Activated T-cell treated with anti-CD3 and anti-CD28 coated beads, Interleukin-2, amount 50 U/mL, for 48 hours (primary cell): ENCODE measurements at places on chromosomes 6 and 20.
A peak's percentile ranks its signal among the peaks of the same experiment; 100 is the strongest.

DNA sequence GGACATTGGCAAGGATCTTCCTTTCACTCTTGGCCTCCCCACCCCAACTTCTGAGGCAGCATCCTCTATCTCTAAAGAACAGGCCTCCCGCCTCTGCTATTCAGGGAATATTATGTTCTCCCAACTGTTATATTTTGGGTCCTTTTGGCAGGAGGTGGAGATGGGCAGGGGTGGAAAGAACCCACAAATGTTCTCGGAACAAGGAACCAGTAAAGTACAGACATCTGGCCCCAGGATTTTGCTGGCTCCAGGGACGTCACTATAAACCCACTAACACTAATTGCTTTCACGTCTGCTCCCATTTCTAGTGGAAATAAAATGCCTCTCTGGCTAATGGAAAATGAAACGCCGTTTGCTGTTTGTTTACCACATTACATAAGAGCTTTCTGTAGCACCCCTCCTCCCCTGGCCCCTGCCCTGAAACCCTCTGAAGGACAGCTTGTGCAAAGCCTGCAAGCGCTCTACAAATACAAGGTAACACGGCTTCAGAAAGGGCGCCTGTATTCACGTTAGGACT is 77.7 kb upstream of the TBC1D7 start:
- no peak for DNase-seq

- DNase-seq, result no peak
Observed at GRCh38 chr6:10603219-10603618, 82.1 kb downstream of the GCNT2 start.

DNA sequence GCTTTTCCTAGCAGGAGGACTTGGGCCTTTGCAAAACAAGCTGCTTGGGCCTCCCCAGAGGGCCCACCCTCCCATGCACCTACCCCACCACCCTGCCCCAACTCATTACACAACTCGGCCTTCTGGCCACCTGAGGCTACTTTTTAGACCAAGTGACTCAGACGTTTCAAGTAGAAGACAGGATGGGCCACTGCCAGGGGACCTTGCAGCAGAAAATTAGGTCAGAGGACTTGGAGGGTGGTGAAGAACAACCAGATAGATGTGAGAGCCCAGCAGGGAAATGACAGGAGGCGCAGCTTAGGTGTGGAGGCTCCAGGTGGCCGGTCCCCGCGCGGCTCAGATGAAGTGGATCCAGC is 1.4 kb downstream of the PPP1R3D start:
- no peak for DNase-seq

DNA sequence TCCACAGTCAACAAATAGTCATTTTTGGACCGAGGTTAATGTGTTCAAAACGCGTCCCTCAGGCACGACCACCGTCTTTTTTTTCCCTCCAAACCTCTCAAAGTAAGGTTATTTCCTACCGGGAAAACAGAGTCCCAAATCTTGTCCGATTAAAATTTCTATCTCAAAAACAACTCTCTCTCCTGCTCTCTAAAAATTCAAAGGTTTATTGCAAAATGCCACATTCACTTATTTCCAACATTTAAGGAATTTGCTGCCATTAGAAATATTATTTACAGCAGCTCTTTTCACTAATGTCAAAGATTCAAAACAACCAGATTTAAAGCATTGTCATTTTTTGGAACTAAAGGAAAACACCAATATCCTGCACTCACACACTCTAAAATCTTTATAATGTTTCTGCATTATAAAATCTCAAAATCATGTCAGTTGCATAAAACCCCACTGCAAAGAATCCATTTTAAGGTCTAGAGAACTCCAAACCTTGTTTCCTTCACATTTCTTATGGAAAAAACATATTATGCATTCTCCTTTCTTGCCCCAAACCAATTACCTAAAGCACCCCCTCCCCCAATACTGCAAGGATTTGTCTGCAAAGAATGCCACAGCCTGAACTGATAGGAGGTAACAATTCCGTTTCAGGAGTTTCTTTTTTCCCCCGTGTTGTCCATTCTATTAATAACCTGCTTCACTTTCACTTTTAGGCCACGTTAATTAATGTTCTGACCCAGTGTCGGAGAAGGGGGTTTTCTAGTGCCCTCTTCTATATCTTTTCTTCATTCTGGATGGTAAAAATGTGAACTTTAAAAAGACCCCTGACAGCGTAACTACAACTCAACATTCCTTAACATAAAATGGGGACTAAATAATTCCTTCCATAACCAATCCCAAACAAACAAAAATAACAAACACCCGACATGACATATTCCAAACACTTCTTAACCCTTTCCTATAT is 1.4 kb downstream of the NRN1 start:
- no peak for DNase-seq

DNA sequence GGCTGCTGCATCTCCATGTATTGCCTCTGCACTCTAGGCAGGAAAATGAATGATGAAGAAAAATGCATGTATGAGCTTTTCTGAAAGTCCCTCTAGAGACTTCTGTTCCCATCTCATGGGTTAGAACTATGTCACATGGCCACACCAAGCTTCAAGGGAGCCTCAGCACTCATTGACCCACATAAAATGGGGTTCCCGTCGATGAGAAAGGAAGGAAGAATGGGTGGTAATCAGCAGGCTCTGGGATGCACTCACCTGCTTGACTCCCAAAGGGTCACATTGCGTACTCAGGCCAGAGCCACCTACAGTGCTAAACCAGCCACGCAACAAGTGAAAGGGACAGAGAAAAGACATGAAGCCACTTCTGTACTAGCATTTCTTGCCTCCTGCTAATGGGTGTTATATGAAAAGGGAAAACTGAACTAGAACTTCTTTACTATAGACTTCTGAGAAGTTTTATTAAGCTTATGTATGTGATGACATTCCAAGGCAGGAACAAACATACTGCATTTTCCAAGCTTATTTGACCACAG is 95.8 kb upstream of the GCM1 start:
- no peak for DNase-seq

DNA sequence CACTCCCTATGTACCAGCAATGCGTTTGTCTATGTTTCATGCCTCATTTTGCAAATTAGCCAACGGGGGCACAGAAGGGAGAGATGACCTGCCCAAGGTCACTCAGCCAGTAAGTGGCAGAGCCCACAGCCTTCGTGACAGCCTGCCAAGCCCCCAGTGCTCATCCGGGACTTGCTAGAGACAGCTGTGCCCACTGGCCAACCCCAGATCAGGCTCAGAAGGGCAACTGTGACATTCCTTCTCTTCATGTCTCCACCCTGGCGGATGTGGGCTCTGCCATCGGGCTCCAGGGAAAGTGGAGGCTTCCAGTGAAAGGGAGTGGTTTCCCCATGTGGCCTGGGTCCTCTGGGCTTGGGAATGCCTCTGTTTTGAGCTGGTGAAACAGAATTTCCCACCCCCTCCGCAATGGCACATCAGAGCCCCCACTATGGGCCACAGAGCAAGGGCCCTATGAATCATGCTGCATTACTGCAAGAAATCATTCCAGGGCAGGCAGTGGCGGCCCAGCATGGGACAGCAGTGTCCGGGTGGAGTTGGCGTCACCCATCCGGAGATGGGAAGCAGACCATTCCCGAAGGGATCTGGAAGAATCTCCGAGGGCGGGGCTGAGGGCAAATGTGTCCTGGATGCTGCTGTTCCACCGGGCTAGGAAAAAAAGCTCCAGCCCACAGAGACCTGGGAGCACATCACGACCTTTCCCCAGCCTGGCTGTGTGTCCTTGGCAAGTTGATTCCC is 9.1 kb downstream of the RSPO4 start:
- no peak for DNase-seq

DNA sequence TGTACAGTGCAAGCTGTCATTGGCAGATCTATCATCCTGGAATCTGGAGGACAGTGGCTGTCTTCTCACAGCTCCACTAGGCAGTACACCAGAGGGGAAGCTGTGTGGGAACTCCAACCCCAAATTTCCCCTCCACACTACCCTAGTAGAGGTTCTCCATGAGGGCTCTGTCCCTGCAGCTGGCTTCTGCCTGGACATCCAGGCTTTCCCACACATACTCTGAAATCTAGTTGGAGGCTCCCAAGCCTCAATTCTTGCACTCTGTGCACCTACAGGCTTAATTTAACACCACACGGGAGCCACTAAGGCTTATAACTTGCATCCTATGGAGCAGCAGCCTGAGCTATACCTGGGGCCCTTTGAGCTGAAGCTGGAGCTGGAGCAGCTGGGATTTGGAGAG is 43.0 kb upstream of the TRIM39 start:
- no peak for DNase-seq

DNA sequence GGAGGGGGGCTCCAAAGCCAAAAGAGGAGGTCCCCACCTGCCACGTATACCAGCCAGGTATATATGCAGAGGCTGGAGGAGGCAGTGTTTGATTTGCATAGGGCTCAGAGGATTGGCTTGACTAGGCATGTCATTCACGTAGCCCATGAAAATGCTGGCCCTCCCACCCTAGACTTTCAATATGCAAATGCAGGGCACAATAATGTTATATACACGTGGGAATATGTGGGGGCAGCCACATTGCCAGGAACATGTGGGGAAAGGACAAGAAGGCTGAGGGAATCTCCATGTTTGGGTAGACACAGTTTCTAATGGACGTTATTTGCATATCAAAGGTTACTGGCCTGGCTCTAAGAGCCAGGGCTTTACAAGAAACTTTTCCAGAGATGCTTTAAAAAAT is 301.8 kb downstream of the FARS2 start:
- no peak for DNase-seq

DNA sequence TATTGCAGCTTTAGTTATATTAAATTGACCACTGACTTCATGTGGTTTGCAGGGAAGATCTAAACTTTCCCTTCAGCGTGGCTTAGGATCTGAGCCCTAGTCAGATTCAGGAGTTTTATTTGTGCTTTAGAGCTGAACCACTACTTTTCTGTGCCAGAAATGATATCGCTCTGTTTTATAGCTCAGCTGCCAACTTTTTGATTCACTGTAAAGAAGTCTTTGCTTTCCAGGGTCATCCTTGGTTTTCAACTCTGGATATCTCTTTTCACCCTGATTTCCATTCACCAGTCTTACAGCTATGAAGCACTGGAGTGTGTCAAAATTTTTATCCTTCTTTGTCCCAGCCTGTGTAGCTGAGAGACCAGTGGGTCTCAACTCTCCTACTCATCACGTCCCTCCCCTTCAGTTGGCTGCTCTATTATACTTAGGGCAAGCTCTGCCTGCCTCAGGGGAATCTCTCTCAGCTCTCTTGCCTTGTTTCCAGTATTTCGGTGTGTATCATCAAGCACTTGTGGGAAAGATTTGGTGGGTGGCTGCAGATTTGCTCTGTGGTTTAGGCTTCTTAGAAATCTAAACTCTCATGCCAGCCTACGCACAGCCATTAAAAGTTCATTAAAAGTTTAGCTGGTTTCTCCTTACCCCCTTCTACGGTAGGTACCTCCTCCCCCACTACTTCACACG is 425.5 kb downstream of the TENT5A start:
- no peak for DNase-seq

DNA sequence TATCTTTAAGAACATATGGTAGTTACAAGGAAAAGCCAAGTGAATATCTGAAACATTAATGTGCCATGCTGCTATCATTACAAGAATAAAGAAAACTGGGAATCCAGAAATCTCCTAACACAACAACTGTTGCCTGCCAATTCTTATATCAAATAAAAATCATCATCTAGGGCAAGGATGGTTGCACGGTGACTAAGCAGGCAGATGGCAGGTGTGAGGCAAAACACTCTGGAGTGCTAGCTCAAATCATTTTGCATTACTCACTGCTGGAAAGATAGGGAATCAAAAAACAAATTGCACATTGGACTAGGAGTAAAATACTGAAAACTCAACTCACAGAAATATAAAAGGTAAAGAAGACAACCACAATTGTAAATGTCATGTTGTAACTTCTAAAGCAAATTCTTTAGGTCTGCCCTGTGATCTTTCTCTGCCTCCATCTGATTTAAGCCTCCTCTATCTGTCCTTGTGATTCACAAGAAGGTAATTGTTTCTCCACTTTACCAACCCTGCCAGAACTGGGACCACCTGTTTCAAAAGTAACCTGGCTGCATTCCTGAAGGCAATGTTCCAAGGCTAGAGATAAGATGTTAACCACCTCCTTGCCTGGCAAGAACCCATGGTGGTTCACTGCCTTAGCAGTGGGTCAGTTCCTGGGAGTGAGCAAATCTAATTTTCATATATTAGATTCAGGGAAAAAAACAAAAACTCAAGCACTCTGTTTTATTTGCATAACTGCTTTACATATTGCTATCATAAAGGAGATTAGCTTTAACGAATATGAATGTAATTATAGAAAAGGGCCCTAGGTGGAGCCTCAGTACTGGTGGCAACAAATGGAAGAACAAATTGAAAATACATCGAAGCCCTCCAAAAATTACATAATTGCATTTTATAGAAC is 33.1 kb upstream of the LCA5 start:
- DNase-seq, result no peak

DNA sequence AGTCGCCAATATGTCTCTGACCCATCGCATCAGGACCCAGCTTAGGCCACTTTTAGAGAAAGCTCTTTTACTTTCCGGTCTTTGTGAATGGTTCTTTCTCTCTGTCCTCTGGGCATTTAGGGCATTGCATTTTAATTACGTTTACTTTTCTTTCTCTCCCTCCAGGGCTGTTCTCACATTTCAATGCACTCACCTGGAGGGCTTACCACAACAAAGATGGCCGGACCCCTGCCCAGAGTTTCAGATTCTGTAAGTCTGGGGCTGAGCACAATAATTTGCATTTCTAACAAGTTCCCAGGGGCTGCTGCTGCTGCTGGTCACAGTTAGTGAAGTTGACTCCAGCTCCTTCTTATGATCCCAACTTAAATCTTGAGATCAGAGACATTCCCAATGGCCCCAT is 3.0 kb downstream of the ANKRD66 start:
- no peak for DNase-seq

- DNase-seq, result peak; percentile 58
Observed at GRCh38 chr6:21587961-21588480, 5.5 kb upstream of the SOX4 start.

- DNase-seq, result no peak
Observed at GRCh38 chr6:74137911-74138310, 441.9 kb downstream of the CD109 start.

DNA sequence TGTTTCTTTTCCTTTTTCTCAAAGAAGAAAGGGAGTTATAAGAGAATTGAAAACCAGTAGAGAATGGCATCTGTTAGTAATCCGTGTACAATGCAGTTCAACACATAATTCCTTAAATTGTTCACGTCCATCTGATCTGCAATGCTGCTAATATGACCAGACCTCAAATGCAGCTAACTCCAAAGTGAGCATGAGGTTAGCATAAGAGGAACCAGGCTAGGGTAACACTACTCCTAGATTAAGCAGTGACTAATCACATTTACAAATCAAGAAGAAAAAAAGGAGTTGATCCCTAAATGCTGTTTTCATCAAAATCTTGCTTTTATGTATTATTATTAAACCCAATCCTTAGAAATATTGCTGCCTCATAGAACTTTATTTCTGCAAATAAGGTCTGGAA is 432.7 kb upstream of the ARID1B start:
- no peak for DNase-seq

- DNase-seq, result no peak
Observed at GRCh38 chr6:9699888-9700287, 715.0 kb downstream of the TFAP2A start.

DNA sequence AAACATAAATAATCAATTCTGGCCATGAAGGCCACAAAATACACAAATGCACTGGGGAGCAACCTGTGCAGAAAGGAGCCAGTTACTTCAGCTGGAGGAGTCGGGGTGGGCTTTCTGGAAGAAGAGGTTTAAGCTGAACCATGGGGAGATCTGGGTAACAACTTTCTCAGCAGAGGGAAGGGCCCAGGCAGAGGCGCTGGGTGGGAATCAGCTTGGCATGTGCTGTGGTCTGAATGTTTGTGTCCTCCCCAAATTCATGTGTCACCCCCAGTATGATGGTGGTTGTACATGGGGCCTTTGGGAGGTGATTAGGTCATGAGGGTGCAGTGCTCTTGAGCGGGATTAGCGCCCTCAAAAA is 107.9 kb downstream of the SYCP2 start:
- no peak for DNase-seq
